ENCODE measurements at places on chromosomes 6 and 20.

GRCh38 chr6:113586413-113587077, 270.6 kb upstream of the MARCKS start:
- no peak for DNase-seq

GRCh38 chr6:136464874-136465273, 85.3 kb downstream of the MAP7 start:
- DNase-seq, result no peak

DNA sequence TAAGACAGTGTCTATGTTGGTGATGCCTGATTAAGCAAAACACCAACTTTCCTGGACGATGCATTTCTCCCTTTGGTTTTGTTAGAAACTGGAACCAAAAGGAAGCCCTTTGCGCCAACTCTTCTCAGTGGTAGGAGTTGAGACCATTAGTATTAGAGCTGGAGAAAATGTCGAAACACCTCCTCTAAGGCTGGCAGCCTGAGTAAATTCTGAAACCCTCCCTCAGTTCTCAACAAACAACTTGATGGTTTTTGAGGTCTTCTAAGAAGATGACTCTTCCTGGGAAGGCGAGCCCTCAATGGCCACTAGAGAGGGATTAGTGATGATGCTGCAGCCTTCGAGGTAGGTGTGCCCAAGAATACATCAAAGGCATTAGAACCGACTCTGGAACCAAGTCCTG, 78.4 kb upstream of the CCN6 start:
- DNase-seq, result no peak

GRCh38 chr20:42996141-42996540, 193.6 kb downstream of the PTPRT start:
- DNase-seq, result no peak

GRCh38 chr6:137112067-137112355, 61.4 kb downstream of the IL22RA2 start:
- no peak for DNase-seq

GRCh38 chr6:159053781-159054398, 9.1 kb upstream of the TAGAP start:
- no peak for DNase-seq

DNA sequence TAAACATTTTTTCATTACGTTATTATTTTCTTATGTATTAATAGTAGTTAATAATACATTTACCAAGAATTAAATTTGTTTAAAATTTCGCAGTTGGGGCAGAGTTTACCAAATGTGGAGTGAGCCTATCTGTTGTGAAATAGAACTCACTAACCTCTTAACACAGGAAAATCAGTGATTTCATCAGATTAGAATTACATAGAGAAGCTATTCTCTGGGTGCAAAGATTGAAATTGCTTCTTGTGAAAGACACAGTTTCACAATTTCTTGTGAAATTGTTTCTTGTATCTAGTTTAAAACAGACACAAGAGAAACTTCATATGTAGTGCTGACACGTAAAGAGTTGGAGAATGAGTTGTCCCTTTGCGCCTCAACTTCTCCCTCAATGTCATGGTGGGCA, 69.4 kb upstream of the PRL start:
- no peak for DNase-seq

DNA sequence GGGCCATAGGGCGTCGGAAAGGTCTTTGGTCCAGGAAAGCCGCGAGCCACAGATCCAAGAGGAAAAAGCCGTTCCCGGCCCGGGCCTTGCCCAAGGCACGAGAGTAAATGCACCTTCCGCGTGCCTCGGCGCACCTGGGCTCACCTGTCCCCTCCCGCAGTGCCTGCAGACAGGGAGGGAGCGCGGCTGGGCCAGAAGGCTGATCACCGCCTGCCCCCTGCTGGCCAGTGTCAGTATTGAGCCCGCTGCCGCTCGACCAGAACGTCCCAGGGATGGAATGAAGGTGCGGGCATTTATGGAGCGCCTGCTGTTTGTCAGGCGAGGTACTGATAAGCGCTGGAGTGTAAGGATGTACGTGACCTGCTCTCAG, 679 bp upstream of the LPIN3 start:
- no peak for DNase-seq
